Mucosa of descending colon (tissue), 3 donors: ENCODE measurements at places on chromosomes 2 and 18. TPM values are rescaled to one million over a fixed set of nuclear protein-coding genes. Genes with fewer than 3 reads are reported as not detected.

GRCh38 chr2:1803217-1804110 lies 59.1 kb upstream of the PXDN start:
- no peak for DNase-seq

- DNase-seq: no peak
Observed at GRCh38 chr18:42274488-42275137, 319.6 kb downstream of the PIK3C3 start.

DNA sequence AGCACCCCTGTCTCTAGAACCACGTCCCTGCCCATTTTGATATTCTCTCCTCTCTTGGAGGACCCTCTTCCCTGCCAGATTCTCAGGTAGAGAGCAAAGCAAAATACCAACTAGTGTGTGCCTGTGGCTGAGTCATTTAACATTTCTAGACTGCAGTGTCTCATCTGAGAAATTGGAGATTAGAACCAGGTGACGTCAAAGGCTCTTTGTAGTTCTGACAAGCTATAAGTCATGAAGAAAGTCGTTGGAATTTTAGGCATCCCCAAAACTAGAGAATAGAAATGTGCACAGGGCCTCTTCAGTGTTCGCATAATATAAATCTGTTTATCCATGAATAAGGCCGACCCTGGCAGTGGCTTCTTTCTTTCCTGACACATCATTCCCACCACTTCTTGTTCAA lies 74.4 kb upstream of the TANC1 start:
- DNase-seq: no peak

- no peak for DNase-seq
Observed at GRCh38 chr18:62877411-62878221, 162.3 kb downstream of the PHLPP1 start.

DNA sequence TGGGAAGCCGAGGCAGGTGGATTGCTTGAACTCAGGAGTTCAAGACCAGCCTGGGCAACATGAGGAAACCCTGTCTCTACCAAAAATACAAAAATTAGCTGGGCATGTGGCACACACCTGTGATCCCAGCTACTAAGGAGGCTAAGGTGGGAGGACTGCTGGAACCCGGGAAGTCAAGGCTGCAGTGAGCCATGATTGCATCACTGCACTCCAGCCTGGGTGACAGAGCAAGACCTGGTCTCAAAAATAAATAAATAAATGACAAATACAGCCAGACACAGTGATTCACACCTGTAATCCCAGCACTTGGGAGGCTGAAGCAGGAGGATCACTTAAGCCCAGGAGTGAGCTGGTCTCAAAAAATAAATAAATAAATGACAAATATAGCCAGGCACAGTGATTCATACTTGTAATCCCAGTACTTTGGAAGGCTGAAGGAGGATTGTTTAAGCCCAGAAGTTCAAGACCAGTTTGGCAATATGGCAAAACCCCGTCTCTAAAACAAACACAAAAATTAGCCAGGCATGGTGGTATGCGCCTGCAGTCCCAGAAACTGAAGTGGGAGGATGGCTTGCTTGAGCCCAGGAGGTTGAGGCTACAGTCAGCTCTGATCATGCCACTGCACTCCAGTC lies 6.2 kb downstream of the KANSL3 start:
- DNase-seq: no peak

- DNase-seq: no peak
Observed at GRCh38 chr2:84031312-84032050, 427.6 kb downstream of the SUCLG1 start.

GRCh38 chr2:238187618-238188548 lies 15.6 kb downstream of the ILKAP start:
- no peak for DNase-seq

GRCh38 chr2:98909317-98910211 lies 26.5 kb downstream of the CRACDL start:
- peak; percentile 12 for DNase-seq

RAX gene
- not detected for total RNA-seq

TYW5 gene
- 10.9 TPM for total RNA-seq

C2orf80 gene
- total RNA-seq: not detected

LYPD1 gene
- total RNA-seq: 3.2 TPM

MAP3K19 gene
- not detected for total RNA-seq
